DMS53 (cell line): ENCODE measurements at places on chromosomes 2 and 18.

GRCh38 chr2:144832048-144832447 is 312.1 kb upstream of the ZEB2 start:
- no peak for DNase-seq

DNA sequence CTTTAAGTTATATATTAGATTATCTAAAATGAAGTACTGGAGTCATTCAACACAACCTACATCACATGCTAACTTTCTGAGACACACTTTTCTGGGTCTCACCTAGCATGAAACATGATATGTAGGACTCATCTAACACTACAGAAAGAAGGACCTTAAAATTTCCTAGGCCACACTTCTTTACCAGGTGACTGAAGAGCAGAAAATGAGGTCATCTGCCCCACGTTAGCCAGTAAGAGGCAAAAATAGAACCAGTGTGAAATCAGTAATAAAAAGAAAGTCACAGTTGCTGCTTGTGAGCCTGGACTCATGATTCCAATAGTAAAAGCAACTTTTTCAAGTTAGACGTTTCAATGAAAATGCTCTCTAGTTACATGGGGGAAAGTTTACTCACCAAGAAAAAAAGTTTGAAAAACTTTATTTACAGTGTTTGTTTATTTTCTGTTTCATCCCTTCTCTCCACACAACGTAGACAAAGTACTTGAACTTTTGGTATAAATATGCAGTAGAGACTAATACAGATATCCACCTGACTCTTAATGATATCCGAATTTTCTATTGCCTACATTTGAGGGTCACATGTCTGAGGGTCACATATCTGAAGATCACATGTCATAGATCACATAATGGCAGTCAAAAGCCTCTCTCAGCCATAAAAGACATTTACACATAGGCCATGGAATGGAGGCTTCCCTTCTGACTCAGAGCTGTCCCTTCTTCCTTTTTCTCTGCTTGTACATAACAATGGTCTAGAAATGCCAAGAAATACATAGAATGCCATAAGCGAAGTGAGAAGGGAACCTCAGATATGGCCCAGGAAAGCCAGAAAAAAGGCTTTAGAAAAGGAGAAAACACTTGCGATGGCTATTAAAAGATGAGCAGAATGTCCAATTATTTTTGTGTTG is 362.9 kb downstream of the ZEB2 start:
- DNase-seq, result no peak

DNA sequence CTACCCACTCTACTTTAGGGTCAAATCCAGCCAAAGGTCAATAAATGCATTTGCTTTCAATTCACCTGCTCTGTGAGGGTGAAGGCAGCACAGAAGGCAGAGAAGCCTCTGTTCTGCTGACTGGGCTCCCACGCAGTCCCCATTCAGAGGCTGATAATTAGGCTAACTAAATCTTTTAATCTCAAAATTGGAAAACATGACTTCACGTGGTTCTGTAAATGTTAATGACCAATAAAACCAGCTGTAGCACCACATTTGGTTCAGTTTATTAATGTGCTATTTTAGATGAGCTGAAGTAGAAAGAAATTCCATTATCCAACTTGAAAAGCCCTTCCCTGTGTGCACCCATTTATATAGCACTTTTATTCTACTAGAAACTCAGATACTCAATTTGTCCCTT is 310.6 kb downstream of the C1D start:
- DNase-seq, result no peak

DNA sequence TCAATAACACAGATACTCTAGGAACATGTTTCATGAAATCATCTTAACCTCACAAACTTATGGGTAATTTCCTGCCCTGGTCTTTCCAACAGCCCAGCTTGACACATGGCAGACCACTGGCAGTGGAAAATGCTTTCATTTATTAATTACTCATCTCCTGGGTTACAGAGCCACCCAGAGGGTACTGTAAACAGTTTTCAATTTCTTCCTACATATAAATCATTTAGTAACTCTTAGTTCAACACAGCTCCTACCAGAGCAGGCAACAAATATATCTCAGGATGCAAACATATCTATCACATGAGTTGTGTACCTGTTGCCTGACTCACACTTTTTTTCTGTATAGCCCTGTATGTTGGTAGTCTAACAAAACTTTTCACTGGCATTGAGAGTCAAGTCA is 99.2 kb upstream of the VRK2 start:
- no peak for DNase-seq

DNA sequence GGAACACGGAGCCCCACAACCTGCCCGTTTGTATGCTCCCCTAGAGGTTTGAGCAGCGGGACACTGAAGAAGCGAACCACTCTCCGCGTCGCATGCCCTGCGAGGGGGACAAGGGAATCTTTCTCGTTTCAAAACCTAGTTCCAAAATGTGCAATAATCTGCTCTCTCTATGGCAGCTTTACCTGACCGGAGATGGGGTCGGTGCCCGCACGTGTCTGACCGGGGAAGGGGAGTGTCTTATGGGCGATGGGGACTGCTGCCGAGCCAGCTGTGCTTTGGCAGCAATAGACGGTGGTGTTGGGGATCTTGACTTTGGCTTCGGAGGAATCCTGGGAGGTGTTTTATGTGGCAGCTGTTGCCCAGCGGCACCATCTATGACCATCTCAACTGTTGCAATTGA is 7.9 kb downstream of the TTN start:
- DNase-seq, result no peak

DNA sequence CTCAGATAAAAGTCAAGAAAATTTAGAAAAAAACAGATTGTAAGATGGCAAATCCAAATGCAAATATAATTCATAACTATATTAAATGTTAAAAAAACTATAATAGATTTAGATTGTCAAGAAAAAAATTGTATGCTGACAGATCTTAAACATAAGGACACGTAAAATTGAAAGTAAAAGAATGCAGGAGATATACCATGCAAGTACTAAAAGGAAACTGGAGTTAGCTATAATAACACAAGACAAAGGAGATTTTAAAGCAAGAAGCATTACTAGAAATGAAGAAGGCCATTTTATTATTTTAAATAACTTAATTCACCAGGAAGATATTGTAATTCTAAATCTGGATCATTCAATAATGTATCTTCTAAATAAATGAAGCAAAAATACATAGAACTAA is 48.3 kb downstream of the TTC21B start:
- no peak for DNase-seq

DNA sequence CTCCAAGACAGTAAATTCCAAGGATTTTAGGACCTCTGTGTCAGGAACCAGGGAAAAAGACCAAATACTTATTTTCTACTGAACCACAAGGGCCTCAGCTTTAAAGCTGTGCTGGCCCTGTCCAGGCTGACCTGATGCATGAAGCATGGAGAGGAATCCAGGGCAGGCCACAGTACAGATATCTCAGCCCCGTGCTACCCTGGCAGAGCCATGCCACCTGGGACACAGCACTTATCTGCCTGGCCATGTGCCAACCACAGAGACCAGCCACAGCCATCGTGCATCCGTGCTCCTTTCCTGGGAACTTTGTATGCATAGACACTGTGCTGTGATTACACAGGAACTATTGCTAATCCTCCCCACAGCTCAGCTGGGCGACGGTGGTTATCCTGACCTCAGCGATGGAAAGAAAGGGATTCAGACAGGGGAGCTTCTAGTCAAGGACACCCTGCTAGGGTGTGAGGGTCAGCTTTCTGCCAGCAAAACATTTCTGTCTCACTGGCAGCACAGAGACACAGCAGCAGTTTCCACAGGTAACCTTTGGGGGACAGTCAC is 687.4 kb upstream of the ID2 start:
- DNase-seq, result peak; percentile 75

GRCh38 chr18:12819322-12819721 is 64.7 kb downstream of the PTPN2 start:
- DNase-seq, result no peak

- no peak for DNase-seq
These were observed 304.4 kb upstream of the SALL3 start for GRCh38 chr18:78675231-78675630.

DNA sequence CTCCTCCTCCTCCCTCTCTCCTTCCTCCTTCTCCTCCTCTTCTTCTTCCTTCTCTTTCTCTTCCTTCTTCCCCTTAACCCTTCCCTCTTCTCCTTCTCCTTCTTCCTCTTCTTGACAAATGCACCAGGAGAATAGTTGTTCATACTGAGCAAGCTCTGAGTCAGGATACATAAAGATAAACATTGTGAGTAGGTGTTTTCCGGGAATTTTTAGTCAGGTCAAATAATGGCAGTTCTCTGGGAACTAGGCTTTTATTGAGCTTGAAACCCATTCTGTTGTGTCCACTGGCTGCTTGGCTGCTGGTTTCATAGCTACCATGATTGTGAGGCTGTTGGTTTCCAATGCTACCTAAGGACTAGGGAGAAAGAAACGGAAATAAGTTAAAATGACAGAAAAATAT is 1144.7 kb upstream of the DDX18 start:
- peak; percentile 71 for DNase-seq

DNA sequence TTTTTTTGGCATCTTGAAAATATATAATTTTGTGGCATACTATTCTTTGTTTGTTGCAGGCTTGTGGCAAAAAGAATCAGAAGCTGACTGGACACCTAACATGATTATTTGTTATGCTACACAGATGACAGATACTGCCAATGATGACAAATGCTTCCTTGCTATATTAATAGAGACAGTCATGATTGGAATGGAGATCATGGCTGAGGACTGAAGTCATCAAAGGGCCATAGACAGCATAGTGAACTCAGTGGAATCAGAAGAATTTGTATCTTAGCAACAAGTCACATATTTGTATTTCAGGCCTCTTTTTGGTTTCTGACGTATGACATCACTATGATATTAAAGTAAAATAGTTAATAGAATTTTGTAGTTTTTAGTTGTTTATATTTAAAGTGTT is 1003.8 kb upstream of the DDX18 start:
- peak; percentile 81 for DNase-seq

DNA sequence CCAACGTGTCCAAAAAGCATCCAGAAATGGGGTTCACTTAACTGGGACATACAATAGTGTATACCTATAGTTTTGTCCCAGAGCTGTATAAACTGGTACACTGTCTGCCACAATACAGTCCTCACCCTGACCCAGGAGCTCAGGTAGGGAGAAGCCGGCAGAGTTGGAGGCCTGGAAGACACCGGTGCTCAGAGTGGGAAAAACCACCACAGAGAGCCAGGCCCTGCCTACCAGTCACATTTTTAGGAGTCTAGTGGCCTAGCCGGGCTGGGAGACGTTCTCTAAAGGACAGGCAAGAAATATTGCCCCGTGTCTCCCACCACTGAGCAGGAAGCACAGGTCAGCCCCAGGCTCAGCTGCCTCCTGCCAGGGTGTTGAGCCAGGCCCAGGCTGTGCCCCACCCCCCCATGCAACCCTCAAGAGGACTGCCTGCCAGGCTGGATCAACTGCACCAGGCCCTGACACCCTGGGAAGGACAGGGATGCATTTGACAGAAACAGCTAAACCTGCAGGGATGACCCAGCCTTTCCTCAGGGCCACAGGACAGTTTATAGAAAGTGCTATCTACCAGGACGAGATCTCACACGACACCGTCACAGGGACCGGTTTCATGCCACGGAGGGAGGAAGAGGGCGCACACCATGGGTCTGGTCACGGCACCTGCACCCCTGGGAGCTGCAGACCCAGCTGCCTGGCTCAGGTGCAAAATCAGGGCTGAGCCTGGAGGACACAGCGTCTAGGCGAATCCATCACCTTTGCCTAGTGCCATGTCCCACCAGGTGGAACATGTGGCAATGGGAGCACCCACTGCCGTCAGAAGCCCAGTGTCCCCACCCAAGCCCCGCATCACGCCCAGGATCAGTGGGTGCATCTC is 89.9 kb downstream of the TMEM18 start:
- no peak for DNase-seq

GRCh38 chr2:8638327-8638726 is 43.5 kb upstream of the ID2 start:
- DNase-seq, result no peak

DNA sequence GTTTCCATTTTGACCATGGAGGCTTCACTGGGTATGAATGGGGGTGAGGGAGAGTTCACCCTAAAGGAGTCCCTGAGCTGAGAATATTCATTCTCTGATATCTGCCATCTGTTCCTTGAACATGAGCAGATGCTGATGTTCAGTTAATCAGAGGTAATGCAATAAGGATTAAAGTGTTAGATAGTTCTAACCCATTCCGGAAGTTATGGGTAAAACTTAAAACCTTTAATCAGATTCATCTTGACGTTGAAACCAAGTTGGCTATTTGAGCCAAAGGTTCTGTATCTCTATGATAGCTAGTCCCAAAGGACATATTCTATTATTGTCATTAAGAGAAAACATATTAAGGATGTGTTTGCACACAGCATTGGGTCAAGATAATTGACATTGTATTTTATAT is 268.9 kb downstream of the PLCL1 start:
- no peak for DNase-seq

GRCh38 chr18:58768293-58768974 is 96.2 kb upstream of the ZNF532 start:
- peak; percentile 92 for DNase-seq

DNA sequence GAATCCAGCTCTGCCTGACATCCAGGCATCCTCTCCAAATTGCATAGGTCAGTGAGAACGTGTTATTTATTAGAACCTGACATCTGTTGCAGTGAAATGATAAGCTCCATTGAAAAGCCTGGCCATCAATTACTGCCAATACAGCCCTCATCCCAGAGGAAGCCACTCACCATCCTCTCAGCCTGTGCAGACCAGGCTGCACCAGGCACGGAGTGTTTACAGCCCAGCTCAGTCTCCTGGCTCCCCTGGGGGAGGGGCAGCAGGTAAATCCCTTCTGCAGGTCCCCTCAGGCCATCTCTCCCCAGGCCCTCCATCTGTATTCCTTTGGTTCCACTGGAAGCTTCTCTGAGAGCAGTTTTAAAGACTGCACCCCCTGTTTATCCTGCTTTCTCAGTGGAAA is 82.6 kb upstream of the FOSL2 start:
- DNase-seq, result no peak

DNA sequence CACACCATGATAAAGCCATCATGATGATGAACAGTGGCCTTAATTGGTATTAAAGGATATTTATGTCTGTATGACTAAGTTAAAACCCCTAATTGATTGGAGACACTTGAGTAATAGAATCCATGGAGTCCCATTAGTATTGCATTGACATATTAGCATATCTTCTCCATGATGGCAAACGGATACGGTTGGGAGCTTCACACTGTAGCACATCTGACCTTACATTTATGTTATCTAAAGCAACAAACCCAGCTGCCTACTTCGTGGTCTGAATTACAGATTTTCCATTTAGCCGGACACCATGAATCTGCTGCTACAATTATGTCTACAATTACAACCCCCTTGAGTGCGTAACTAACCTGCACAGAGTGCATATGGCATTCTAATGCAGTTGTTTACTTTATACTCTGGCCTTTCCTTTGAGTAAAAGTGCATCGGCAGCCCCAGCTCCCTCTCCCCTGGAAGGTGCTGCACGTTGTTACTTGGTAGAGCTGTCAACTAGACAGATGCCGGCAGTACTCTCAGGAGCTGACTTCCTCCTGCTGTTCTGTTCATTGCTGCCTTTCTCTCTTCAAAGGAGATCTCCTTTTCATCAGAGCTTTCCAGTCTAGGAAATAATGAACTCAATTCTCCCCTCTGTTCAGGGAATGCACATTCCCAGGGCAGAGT is 92.1 kb downstream of the LRRC30 start:
- no peak for DNase-seq
